Mucosa of gallbladder (tissue), 1 donor: ENCODE measurements at places on chromosomes 6 and 20.
A peak's percentile ranks its signal among the peaks of the same experiment; 100 is the strongest.

DNA sequence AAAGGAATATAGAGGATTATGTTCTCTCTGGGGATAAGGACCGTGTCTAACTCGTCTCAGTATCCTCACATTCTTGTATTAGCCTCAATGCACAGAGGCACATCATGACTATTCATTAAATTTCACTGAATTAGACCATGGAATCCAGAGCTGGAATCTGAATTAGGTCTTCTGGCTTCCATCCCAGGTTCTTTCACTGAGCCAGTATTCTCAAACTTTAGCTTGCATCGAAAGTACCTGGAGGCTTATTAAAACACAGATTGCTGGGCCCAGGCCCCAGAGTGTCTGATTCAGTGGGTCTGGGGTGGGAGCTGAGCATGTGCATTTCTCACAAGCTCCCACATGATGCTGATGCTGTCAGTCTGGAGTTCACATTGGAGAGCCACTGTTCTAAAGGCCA is 142.0 kb downstream of the UST start:
- DNase-seq = no peak

GRCh38 chr6:68695838-68696237 is 60.8 kb downstream of the ADGRB3 start:
- DNase-seq = no peak

DNA sequence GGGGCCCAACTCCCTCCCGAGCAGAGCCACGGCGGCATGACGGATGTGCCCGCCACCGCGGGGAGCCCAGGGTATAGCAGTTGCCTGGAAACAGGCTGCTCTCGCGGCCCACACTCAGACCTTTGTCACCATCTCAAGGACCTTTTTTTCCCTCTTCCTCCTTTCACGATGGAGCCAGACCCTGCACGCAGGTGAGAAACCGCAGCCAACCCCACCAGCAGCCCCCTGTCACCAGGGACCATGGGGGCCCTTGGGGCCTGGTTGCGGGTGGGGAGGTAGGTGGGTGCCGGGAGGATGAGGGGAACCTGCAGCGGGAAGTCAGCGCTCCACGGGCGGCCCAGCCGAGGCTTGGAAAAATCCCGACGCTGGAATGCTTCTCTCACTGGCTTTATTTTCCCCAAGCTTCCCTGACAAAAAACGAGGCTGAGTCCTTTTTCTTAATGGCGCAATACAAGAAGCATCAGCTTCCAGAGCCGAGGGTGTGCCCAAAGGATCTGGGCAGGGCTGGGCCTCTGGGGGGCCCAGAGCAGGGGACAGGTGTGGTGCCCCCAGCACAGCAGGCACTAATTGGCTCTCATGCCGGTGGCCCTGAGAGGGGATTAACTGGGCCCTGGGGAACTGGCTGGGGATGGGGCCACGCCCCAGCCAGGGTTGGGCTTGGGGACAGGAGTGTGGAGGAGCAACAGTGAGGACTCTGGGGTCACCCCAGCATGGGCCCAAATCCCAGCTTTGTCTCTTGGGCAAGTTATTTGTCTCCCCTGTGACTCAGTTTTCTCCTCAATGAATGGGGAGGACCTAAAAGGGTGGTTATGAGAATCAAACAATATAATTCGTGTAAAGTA is 23.9 kb downstream of the NOL4L start:
- no peak for DNase-seq

- no peak for DNase-seq
Observed at GRCh38 chr6:1667012-1667804, 57.5 kb downstream of the FOXC1 start.

DNA sequence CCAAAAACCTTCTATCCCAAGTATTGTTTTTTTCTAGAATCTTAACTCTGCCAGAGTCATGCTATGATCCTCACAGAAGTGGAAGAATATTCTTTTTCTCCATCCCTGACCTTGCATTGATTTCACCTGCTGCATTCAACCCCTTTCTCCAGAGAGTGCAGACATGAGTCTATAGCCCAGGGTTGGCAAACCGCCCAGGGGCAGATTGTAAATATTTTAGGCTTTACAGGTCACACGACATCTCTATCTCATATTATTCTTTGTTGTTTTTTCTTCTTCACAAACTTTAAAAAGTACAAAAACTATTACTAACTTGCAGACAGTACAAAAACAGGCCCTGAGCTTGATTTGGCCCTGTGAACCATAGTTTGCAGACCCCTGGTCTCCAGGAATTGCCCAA is 112.1 kb upstream of the ASF1A start:
- DNase-seq = no peak

GRCh38 chr6:86595641-86596040 is 341.7 kb upstream of the HTR1E start:
- no peak for DNase-seq

GRCh38 chr20:7499201-7499600 is 441.1 kb downstream of the HAO1 start:
- DNase-seq = no peak

DNA sequence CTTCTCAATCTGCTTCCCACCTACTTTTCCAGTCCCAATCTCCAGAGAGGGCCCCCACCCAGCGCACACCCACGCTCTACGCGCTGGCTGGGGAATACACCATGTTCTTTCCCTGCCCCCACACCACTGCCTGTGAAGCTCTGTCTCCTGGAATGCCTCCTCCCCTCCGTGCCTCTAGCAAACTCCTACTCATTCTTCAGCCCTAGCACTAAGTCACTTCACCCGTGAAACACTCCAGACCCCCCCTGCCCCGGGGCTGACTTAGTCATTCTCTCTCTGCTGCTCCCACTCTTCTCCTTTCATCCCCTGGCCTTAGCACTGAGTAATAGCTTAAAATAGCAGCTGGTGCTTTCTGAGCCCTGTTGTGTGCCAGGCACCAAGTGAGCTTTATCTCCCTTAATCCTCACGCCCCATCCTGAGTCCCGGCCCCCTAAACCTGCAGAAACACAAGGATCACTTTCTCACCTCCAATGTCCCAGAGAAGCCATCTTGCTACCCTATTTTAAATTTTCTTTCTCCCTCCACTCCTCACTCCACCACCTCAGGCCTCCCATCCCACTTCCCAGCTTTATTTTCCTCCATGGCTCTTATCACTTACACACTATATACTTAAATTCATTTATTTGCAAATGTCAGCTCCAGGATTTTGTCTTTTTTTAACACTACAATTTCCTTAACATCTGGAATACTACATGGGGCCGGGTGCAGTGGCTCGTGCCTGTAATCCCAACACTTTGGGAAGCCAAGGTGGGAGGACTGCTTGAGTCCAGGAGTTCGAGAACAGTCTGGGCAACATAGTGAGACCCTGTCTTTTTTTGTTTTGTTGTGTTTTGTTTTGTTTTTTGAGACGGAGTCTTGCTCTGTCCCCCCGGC is 6.3 kb upstream of the PARD6B start:
- DNase-seq = peak; percentile 54

GRCh38 chr6:43081043-43081442 is 4.9 kb downstream of the PTK7 start:
- DNase-seq = no peak

GRCh38 chr20:59153355-59153681 is 10.3 kb upstream of the ZNF831 start:
- DNase-seq = peak; percentile 42

GRCh38 chr6:121395736-121396135 is 39.7 kb upstream of the GJA1 start:
- DNase-seq = no peak

DNA sequence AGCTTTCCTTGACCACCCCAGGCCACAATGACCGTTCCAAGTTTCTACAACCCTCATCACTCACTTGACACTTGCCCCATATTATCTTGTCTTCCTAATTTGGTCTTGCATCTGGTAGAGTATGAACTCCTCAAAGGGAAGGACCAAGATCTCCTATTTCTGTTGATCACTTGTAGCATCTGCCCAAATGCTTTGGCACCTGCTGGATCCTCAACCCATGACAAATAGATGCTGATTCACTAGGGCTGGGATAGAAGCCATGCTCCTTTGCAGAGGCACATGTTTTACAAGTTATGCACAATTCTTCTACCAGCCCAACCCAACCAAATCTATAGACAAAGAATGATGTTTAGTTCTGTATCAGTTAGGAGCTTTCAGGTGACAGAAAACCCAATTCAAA is 110.7 kb downstream of the UNC5CL start:
- no peak for DNase-seq

- DNase-seq = no peak
Observed at GRCh38 chr6:144467921-144468320, 182.8 kb downstream of the UTRN start.

- DNase-seq = no peak
Observed at GRCh38 chr20:22682381-22682780, 98.0 kb upstream of the FOXA2 start.

DNA sequence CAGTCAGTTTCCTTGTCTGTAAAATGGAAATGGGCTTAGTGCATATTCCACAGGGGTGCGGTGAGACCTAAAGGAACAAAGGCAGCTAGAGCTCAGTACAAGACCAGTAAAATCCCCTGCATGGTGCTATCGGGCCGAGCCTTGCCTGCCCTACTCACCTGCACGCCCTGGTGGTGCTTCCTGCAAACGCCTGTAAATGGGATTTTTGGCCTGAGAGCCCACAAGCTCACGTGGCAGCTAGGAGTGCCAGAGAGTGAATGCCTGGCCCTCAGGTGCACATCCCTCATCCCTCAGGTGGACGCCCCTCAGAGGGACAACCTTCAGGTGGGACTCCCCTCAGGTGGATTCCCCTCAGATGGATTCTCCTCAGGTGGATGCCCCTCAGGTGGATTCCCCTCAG is 48.0 kb upstream of the VSX1 start:
- DNase-seq = no peak

DNA sequence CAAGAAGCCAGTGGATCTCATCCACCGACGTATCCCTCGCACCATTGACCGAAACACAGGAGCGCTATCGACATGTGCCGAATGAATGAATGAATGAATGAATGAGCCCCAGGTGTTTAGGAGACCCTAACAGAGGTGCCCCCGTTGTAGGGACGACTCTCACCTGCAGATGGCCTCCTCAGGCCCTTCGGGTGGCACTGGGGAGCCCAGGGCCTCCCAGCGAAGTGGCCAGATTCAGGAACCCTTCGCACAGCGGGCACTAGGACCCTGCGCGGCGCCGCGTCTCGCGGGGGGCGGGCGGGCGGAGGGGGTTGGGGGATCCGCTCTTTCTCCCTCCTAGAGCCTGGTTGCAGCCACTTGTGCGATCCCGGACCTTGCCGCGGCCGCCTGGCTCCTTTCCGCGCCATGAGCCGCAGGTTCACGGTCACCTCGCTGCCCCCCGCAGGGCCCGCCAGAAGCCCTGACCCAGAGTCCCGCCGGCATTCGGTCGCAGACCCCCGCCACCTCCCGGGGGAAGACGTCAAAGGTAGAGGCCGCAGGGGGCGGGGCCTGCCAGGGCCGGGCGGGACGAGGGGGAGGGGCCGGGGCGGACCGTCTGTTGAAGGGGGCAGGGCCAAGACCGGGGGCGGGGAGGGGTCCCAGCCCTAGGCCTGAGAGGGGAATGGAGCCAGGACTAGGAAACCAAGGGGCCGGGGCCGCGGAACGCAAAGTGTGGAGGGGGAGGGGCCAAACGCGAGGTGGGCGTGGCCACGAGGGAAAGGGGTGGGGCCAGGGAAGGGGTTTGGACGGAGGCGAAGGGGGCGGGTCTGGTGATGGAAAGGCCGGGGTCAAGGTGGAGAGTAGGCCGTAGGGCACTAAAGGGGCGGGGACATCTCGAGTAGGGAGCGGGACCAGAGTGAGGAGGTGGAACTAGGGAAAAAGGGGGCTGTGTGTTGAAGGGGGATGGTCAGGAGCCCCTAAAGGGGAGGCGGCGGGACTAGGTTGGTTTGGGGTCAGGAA is 7.4 kb upstream of the SLC12A5 start:
- no peak for DNase-seq

GRCh38 chr20:51871943-51872342 is 69.6 kb upstream of the SALL4 start:
- DNase-seq = no peak

DNA sequence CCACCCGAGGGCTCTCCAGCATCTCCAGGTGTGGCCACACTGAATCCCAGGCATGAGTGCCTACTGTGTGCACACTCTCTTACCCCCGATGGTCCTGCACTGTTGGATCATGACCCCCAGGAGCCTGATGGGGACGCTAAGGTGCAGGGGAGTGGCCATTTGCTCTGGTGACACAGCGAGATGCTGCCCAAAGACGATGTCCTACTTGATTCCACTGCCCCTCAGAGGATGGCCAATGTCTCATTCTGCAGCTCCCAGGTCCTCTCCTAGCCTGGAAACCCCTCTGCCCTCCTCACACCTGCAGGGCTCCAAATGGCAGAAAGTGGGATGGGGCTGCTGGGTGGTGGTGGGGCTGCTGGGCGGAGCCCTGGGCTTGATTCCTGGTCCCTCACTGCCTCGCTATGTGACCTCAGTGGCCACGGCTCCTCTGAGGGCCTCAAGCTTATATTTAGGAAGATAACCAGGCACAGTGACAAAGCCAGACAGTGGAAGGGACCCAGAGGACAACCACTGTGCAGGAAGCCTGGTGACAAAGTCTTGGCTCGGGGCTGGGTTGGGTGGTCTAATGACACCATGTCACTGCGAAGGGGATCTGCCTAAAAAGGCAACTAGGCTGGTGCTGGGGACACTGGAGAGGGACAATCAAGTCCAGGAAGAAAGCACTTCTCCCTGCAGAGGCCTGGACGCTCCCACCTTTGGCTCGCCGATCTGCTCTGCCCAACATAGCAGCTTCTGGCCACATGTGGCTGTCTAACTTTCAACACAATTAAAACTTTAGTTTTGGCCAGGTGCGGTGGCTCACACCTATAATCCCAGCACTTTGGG is 28.4 kb downstream of the TGM2 start:
- no peak for DNase-seq

GRCh38 chr20:24497851-24498250 is 28.4 kb downstream of the SYNDIG1 start:
- DNase-seq = peak; percentile 25

- DNase-seq = peak; percentile 31
Observed at GRCh38 chr20:5715071-5715841, 34.9 kb upstream of the SHLD1 start.

- no peak for DNase-seq
Observed at GRCh38 chr6:148271711-148272439, 70.8 kb upstream of the SASH1 start.

- no peak for DNase-seq
Observed at GRCh38 chr6:110366975-110367374, 8.8 kb upstream of the METTL24 start.

- DNase-seq = no peak
Observed at GRCh38 chr6:150634176-150634963, 34.7 kb downstream of the PLEKHG1 start.

DNA sequence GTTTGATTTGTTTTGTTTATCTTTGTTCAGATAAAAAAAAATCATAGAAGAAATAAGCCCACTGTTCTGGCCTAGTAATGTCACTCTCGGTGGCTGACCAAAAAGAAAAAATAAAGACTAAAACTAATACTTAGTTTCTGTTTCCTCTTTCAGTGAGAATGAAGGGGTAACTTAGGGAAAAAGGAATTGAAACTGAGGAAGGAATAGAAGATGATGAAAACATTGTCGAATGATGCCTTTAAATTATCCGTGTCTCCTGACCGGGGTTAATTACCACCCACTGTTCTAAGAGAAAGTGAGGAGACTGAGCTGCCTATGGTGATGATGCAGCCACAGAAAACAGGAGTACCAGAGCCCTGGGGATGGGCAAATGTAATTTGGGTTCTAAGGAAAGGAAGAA is 73.1 kb downstream of the PTCHD4 start:
- no peak for DNase-seq
